Fibroblast of skin of left quadriceps (primary cell): ENCODE measurements at places on chromosomes 16 and 17.

- DNase-seq = no peak
Measured at GRCh38 chr17:34733333-34733732, 154.0 kb downstream of the TMEM132E start.

DNA sequence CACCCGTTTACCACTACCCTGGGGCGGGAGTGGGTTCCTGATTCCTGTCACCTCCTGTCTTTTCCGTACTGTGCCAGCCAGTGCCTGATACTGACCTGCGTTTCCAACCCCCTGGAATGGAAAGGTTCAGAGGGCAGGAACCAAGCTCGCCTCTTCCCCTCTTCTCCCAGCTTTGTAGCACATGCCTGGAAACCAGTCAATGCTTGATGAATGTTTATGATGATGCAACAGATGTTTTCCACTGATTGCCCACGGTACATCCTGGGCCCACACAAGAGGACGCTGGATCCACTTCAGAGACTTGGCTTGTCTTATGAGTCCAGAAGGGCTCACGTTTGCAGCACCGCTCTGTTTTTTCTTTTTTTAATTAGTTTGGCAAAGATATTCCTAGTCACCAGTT is 262.0 kb downstream of the CPPED1 start:
- no peak for DNase-seq

- DNase-seq = no peak
Measured at GRCh38 chr16:87344931-87345631, 27.9 kb upstream of the C16orf95 start.

- DNase-seq = no peak
Measured at GRCh38 chr17:1560101-1560857, 2.3 kb downstream of the PITPNA start.

- DNase-seq = no peak
Measured at GRCh38 chr17:55652114-55652823, 70.4 kb downstream of the TMEM100 start.

DNA sequence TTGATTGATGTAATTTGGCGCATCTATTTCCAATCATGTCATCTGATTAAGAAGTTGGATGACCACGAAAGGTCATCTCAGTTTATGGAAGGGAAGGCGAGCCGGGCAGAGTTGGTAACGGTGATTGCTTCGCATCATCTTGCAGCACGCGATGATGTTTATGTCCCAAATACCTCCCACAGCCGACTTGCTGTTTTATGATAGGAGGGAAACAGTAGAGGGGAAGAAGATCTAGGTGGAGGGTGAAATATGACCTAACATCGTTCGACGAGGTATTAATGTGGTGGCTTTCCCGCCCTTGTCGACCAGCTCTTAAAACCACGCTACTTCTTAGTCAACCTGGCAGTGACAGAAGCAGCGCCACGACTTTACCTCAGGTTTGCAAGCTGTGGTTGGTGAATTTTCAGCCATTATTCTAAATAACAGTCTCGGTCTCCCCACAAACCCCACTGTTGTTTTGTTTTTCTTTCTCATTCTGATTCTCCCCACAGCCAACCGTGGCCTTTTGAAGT is 805 bp upstream of the TANC2 start:
- no peak for DNase-seq

DNA sequence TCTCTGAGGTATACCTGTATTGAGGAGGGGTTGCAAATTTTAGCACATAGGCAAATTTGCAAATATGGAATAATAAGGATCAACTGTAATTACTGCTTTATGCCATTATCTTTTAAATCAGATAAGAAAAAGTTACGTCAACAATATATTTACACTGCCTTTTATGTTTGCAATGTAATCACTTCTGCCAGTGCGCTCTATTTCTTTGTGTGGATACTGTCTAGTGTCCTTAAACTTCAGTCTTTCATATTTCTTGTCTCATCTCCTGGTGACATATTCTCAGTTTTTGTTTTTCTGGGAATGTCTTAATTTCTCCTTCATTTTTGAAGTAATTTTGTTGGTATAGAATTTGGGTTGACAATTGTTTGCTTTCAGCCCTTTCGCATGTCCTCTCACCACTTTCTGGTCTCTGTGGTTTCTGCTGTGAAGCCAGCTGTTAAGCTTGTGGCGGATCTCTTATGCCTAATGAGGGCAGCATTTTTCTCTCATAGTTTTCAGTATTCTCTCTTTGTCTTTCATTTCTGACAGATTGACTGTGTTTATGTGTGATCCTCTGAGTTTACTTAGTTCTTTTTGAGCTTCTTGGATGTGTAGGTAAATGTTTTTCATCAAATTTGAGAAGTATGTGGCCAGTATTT is 37.6 kb upstream of the ABCC11 start:
- DNase-seq = no peak

GRCh38 chr16:86010680-86011141 is 111.7 kb downstream of the IRF8 start:
- DNase-seq = no peak
